HTR-8/SVneo (cell line): ENCODE measurements at places on chromosomes 6 and 20.

DNA sequence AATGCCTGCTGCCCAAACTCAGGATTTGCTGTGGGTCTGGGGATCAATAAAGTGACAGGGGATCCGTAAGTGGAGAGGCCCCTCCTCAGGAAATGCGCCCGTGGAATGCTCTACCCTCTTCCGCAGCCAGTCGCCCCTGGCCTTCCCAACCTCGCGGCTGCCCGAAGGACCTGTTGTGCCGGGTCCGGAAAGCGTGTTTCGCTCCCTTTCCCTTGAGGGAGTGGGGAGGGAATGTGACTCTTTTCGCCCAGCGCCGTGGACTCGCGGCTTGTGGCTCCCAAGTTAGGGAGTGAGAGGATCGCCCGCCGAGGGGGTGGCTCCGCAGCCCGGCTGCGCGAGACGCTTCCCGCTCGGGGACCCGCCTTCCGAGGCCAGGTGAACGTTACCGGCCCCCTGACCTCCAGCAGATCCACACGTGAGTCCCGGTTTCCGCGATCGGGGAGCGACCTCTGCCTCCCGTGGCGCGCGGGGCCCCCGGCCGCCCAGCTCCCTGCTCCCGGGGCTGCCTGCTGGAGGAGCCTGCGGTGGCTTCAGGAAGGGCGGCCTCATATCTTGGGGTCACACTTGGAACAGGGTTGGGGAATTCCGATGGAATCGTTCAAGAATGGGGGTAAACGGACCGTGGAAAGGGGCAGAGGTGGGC is 666 bp downstream of the TPD52L1 start:
- no peak for DNase-seq

- DNase-seq, result peak; percentile 52
Measured at GRCh38 chr6:17725083-17725482, 18.4 kb upstream of the NUP153 start.

DNA sequence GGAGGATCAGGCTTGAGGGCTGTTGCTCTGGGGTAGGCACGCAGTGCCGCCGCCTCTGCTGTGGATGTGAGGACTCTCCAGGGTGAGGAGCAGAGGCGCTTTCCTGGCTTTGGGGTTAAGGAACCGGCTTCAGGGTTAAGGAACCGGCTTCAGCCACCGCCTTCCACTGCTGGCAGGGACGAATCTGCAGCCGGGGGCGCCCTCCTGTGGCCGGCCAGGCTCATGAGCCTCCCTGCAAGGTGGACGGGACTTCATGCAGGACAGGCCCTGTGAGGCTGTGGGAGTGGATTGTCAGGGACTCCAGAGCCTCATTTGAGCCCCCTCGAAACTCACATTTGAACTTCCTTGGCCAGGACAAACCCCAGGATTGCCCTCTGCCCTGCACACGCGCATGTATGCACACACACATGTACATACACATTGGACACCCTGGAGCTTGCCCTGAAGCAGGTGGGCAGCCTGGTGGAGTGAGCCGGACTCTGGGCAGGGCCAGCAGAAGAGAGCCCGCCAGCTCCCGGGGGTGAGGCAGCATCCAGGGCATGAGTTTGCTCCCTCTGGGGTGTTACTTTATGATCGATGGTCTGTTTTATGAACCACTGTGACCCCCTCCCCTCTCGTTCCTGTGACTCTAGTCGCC is 146.9 kb downstream of the PHACTR3 start:
- peak; percentile 93 for DNase-seq

DNA sequence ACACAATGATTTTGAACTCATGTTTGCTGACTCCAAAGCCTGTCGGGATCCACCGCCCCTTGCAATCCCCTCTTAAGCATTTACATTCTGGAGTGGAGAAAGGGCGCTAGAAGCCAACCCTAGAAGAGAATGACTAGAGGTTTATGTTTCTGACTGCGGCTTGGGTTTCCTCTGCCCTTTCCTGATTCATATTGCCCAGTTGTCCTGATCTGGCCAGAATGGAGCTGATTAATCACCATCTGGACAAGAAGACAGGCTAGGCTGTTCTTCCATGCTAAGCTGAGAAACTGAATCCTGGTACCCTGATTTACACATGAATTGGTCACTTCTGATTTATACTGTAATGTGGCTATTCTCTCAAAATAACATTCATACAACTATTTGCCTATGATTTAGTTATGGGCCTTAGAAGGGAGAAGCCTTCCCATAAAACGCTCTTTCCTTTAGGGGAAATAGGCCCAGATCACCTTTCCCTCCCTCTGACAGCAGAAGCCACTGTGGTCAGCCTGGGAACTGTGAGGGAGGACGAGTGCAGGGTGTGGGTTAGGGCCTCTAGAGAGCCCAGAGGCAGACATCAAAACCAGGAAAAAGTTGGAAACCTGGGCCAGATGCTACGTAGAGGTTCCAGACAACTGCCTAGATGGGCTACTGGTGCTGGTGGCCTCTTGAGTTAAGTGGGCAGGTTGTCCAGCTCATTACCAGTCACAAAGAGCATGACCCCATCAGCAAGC is 199.2 kb upstream of the PRDM1 start:
- DNase-seq, result no peak

DNA sequence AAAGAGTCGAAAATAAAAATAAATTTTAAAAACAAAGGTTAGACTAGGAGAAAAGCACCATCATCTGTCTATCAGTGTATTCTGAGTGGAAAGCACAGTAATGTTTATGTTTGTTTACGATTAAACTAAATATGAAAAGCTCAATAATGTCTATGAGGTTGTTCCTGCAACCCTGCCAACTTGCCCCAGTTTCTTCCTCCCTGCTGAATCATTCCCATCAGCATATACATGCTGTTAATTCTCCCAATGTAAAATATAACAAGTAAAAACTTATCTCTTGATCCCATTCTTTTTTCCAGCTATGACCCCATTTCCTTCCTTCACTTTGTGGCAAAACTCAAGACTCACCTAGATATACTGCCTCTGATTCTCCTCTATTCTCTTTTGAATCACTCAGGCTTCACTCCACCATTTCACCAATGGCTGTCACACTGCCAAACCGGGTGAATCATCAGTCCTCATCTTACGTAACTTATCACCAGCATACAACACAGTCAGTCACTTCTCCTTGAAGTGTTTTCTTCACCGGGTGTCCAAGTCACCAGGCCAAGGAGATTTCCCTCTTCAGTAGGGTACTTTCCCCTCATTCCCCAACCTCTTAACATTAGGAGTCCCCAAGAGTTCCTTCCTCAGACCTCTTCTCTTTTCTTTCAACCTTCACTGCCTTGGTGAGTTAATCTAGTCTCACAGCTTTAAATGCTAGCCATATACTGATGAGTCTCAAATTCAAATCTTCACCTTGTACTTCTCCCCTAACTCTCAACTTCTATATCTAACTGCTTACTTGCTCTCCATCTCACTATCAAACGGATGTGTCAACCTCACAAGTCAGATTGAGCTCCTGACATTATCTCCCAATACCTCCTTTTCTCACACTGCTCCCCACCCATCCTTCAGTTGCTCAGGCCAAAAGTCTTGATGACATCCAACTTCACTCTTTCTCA is 6.2 kb downstream of the TMEM242 start:
- DNase-seq, result peak; percentile 69

DNA sequence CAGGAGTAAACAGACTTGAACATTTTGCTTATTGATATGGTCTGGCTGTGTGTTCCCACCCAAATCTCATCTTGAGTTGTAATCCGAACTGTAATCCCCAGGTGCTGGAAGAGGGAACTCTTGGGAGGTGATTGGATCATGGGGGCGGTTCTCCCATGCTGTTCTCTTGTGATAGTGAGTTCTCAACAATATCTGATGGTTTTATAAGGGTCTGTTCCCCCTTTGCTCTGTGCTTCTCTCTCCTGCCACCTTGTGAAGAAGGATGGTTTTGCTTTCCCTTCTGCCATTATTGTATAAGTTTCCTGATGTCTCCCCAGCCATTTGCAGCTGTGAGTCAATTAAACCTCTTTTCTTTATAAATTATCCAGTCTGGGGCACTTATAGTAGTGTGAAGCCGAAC is 40.0 kb downstream of the MYLIP start:
- DNase-seq, result no peak

- DNase-seq, result no peak
Measured at GRCh38 chr6:111661541-111662061, 55.9 kb upstream of the TRAF3IP2 start.

- DNase-seq, result no peak
Measured at GRCh38 chr20:57791966-57792365, 82.2 kb upstream of the PMEPA1 start.

DNA sequence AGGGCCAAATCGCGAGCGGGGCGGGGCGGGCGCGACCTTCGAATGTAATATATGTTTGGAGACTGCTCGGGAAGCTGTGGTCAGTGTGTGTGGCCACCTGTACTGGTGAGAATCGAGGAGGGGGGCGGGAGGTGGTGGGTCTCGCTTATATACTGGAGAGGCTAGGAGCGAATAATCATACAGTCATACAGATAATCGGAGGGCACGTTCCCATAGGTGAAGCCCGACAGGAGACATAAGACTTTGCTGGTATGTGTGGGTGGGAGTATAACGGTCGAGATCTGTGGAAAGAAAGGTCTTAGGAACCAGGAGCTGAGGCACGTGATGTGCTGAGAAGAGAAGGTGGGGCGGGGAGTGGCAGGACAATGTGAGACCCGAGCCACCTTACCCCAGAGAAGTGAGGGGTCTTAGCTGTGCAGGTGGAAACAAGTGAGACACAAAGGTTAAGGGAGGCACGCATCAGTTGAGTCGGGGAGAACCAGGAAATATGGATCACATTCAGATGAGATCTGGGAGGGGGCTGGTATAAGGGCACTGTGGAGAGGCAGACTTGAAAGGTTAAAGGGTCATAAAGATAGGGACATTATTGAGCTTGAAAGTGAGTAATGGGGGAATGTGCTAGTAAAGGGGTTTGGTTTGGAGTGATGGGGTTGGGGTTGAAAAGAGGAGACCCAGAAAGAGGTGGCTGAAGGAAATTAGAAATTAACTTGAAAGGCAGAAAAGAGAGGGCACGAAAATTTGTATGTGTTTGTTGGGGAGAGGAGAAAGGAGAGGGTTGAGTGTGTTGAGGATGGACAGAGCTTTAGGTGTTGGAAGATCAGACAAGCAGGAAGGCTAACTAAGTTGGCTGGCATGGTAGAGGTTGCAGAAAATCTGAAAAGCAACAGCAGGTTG is 589 bp downstream of the RNF5 start:
- no peak for DNase-seq

GRCh38 chr6:16487996-16488674 is 249.7 kb downstream of the GMPR start:
- no peak for DNase-seq

GRCh38 chr20:49281059-49281912 is 3.4 kb upstream of the ZNFX1 start:
- no peak for DNase-seq

DNA sequence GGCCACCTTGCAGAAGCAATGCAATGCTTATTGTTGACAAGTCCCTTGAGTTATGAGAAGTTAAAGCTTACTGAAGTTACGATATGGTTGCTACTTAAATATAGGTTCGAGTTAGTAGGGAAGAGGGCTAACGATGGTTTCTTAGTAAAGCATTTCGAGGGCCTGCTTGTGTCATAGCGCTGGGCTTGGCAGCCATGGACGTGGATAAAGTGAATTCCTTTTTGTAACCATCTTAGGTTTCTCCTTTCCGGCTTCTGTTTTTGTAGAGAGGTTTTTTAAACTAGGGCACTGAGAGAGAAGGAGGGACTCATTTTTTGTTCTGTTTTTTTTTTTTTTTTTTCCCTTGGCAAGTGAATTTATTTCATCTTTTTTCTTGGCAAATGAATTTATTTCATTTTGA is 27.6 kb downstream of the TIAM2 start:
- DNase-seq, result no peak

DNA sequence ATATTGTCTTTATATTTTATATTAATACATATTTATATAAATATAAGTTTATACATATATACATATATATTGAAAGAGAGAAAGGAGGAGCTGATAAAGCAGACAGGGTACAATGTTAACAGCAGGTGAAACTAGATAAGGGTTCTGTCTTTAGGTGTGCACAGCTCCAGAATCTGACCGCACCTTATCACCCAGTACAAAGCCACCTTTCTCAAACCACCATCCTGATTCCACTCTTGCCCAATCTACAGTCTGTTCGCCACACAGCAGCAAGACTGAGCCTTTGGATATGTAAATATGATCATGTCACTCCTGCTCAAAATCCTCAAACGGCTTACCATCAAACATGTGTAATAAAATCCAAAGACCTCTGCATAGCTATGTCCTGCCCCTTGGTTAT is 34.7 kb upstream of the ASCC3 start:
- no peak for DNase-seq

- DNase-seq, result no peak
Measured at GRCh38 chr20:1935696-1936366, 40.6 kb downstream of the SIRPA start.

DNA sequence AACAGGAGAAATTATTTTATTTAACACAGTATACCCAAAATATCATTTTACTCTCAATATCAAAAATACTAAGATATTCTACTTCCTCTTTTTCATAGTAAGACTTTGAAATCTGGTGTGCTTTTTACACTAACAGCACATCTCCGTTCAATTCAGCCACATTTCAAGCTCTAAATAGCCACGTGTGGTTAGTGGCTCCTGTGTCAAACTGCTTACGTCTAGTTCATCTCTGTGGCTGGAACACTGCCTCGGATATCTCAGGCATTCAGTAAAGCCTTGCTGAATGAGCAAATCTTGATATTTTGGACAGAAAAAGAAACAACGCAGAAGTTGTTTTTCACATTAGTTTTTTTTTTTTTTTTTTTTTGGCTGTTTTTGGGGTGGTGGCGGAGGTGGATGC is 136.1 kb downstream of the EYA4 start:
- no peak for DNase-seq

DNA sequence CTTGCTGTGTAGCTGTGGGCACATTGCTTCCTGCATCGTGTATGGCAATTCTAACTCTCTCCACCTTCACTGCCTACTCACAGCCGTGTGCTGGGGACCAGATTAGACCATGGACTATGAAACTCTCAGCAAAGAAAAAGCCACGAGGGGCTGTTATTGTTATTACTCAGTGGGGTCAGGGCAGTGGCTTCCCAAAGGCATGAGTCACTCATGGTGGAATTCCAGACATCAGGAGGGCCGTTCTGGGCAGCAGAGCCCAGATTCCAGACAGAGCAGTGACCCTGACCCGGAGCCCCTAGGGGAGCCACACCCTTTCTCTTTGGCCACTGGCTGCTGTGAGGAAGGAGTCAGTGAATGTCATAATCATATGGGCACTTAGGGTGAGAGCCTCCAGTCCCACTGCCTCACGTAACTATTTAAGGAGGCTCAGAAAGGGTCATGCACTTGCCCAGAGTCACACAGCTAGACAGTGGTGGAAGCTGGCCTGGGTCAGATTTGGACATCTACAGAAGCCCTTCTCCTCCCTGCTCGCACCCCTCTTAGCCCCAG is 22.2 kb upstream of the CCN5 start:
- peak; percentile 100 for DNase-seq

GRCh38 chr6:70312165-70312745 is 9.4 kb upstream of the COL9A1 start:
- DNase-seq, result no peak

DNA sequence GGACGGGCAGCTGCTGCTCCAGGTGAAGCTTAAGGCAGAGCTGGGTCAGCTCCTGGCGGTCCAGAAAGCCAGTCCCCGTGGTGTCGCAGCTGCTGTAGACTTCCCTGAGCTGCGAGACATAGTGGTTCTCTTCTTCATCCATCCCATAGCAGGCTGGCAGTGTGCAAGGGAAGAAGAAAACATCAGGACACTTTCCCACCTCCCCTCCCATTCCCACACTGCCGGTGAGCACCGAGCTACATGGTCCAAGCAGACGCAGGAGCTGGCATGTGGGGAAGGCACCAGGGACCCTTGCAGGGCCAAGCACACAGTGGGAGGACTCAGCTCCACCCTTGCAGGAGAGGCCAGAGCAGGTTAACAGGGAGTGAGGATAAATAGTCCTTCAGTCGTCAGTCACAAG is 58.9 kb downstream of the NINL start:
- DNase-seq, result no peak
